ENCODE measurements at places on chromosomes 12 and 14.

GRCh38 chr12:105469701-105470100, 139.2 kb downstream of the C12orf75 start:
- no peak overlapping the region for H3K4me3 ChIP-seq
- no peak for DNase-seq
- no peaks in the 10 kb centered on the region for H3K4me1 ChIP-seq
- H3K27ac ChIP-seq = no peak overlapping the region
- H3K27me3 ChIP-seq = no peaks in the 10 kb centered on the region

DNA sequence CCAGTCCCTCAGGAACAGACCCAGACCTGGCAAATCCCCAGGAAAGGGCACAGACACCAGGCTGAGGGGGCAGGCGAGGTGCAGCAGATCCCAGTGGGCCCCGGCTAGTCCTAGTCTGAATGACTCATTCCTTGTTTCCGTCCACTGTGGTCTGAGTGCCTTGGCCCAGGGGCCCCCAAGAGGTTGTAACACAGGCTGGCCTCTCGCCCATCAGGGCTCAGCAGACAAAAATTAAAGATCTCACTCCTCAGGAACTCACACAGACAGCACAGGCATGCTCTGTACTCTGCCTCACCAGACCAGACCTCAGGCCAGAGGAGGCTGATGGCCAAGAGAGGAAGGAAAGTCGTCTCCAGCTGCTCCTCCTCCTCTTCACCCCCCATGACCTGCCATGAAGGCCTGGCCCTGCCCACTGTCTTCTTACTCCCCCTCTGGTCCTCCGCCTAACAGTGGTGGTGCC, 7.7 kb upstream of the LTBP2 start:
- no peaks in the 10 kb centered on the region for H3K27me3 ChIP-seq
- H3K4me1 ChIP-seq = peaks cover 66% of the 10 kb centered on the region
- DNase-seq = peak; percentile 87
- no peak overlapping the region for H3K4me3 ChIP-seq
- peak overlapping the region; percentile 54 for H3K27ac ChIP-seq
- H3K36me3 ChIP-seq = no peaks in the 10 kb centered on the region

GRCh38 chr12:5262450-5262849, 169.5 kb upstream of the NTF3 start:
- H3K36me3 ChIP-seq = no peaks in the 10 kb centered on the region
- no peaks in the 10 kb centered on the region for H3K27me3 ChIP-seq
- no peak overlapping the region for H3K4me3 ChIP-seq
- DNase-seq = no peak
- peaks cover 25% of the 10 kb centered on the region for H3K4me1 ChIP-seq

- no peak overlapping the region for H3K4me3 ChIP-seq
- no peak overlapping the region for H3K27ac ChIP-seq
- H3K4me1 ChIP-seq = peaks cover 40% of the 10 kb centered on the region
- H3K27me3 ChIP-seq = no peaks in the 10 kb centered on the region
- no peaks in the 10 kb centered on the region for H3K36me3 ChIP-seq
Measured at GRCh38 chr14:74563233-74563585, 48.8 kb downstream of the LTBP2 start.

GRCh38 chr14:81565441-81566290, 32.0 kb upstream of the SEL1L start:
- H3K36me3 ChIP-seq = no peaks in the 10 kb centered on the region
- no peaks in the 10 kb centered on the region for H3K27me3 ChIP-seq
- no peak for DNase-seq
- H3K27ac ChIP-seq = no peak overlapping the region

DNA sequence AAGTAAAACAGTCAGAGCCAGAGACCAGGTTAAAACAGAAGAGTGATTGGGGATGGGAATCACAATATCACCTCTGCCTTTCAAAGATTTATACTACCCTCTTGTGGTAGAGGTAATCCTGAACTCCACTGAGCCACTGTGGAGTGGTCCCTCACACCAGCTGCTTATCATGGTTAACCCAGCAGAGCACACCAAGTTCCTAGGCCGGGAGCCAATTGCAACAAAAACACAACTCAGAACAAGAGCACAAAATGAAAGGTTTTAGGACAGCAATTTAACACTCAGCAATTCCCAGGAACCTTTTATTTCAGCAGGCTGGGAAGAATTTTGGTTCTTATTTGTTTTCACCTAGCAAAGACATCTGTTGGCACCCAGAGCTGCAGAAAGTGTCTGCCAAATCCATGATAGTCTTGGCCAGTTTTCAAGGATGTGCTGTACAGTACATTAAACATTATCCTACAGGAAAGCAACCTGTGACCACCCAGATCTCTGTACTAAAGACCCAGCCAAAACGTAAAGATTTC, 220.5 kb upstream of the ATXN7L3B start:
- H3K4me1 ChIP-seq = no peaks in the 10 kb centered on the region
- DNase-seq = no peak
